ENCODE measurements at places on chromosomes 13 and 19. TPM values are rescaled to one million over a fixed set of nuclear protein-coding genes. Genes with fewer than 3 reads are reported as not detected.

KMT2B gene
- total RNA-seq = 28.0 TPM

OR10H3 gene
- total RNA-seq = not detected

PLD3 gene
- 262 TPM for total RNA-seq

LRFN3 gene
- 9.9 TPM for total RNA-seq

DAND5 gene
- not detected for total RNA-seq

ALKBH6 gene
- 10.3 TPM for total RNA-seq

COL4A1 gene
- 907 TPM for total RNA-seq

PTH2 gene
- total RNA-seq = not detected

MAG gene
- total RNA-seq = 9.2 TPM

SH3GL1 gene
- 34.4 TPM for total RNA-seq

CEACAM20 gene
- total RNA-seq = not detected

RFPL4AL1 gene
- 0.41 TPM for total RNA-seq

MBD3L3 gene
- total RNA-seq = not detected

CYP4F8 gene
- not detected for total RNA-seq

EDNRB gene
- 70.6 TPM for total RNA-seq

SOX21 gene
- not detected for total RNA-seq

EXOC3L2 gene
- 27.9 TPM for total RNA-seq

SHFL gene
- total RNA-seq = 25.0 TPM

CCDC70 gene
- total RNA-seq = not detected

MISP3 gene
- 6.6 TPM for total RNA-seq

ANKRD24 gene
- 1.9 TPM for total RNA-seq

PSG6 gene
- not detected for total RNA-seq

WASF3 gene
- 22.5 TPM for total RNA-seq

TLE2 gene
- total RNA-seq = 40.8 TPM

Measured in metanephros (tissue), 2 donors.